ENCODE measurements at places on chromosomes 12 and 14. TPM values are rescaled to one million over a fixed set of nuclear protein-coding genes. Genes with fewer than 3 reads are reported as not detected.

Gene SPIC
- not detected for polyA plus RNA-seq

Gene NANOG
- not detected for polyA plus RNA-seq

Gene KIAA0586
- polyA plus RNA-seq: 13.1 TPM

Gene C14orf180
- not detected for polyA plus RNA-seq

Gene C1S
- 329 TPM for polyA plus RNA-seq

Gene TROAP
- polyA plus RNA-seq: 24.8 TPM

Gene VWF
- polyA plus RNA-seq: 0.06 TPM

Gene ALDH6A1
- 9.1 TPM for polyA plus RNA-seq

Gene SLC6A15
- 0.01 TPM for polyA plus RNA-seq

Gene RPL10L
- polyA plus RNA-seq: not detected

Gene KLRC3
- not detected for polyA plus RNA-seq

Data from BJ (cell line).